ENCODE measurements at places on chromosomes 4 and X.

- DNase-seq = no peak
Measured at GRCh38 chr4:128470492-128471053, 183.0 kb upstream of the PGRMC2 start.

DNA sequence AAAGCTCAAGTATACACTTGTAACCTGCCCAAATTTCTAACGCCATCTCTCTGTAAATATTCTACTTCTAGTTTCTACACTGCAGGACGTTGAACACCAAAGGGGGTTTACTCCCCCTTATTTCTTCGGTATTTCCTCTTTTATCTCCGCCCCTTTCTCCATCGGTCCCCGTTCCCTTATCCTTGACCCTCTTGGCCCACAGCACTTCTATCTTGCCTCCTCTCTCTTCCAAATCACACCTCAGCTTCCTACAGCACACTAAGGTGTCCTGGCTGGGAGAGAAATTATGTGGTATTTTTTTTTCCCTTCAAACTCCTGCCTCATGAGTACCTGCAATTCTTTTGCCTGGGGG is 715 bp downstream of the ZMAT1 start:
- DNase-seq = no peak

GRCh38 chrX:153957224-153957623 is 12.8 kb upstream of the RENBP start:
- DNase-seq = no peak

DNA sequence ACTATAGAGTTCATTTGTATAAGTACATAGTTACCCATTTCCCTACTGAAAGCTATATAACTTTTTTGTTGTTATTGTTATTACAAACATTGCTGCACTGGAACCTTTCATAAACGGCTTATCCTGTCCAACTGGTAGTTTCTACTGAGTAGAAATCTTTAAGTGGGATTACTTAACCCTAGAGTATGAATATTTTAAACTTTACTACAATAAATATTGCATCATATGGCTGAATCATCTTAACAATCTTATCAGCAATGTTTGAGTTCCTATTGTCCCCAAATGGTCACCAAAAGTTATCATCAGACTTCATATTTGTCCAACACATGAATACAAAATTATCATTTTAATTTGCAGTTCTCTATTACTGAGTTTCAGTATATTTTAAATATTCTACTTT is 40.5 kb downstream of the LCORL start:
- no peak for DNase-seq

DNA sequence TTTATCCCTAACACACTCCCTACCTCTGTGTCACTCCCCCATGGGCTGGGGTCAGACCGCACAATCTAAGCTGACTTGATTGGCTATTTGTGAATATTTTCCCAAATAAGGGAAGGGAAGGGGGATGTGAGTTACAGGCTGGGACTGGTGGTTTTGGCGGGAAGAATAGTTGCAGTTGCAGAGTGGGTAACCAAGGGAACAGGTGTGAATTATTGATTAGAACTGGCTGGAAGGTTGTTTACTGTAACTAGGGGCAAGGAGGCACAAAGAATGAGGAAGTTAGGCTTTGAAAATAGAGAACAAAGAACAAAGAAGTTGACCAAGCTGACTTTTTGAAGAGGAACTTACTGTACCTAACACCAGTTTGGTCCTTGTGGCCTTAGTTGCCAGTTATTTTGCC is 88.0 kb upstream of the XAGE2 start:
- DNase-seq = no peak

- DNase-seq = no peak
Measured at GRCh38 chr4:117491516-117491915, 406.1 kb upstream of the TRAM1L1 start.

DNA sequence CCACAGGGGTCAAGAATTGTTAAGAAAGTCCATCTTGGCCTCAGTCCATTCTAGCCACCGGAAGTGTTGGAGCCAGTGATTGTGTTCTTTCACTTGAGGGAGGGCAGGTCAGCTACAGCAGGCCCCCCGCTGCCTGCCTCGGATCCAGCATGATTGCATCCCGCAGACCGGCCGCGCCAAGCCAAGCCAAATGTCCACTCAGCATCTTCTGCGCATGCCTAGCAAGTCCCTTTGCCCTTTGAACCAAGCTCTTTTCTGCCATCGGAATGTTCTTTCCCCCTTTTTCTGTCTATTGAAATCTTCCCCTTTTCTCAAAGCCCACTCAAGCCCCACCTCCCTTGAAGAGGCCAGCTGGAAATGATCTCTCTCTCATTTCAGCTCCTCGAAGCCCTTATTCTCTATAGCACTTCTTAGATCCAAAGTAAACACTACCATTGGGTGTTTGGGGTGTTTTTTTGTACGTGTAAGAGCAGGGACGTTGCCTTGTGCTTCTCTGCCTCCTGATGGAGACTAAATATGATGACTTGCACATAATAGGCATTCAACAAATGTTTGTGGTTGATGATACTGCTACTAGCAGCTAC is 147.8 kb upstream of the BCOR start:
- DNase-seq = no peak

- no peak for DNase-seq
Measured at GRCh38 chrX:1430451-1430850, 22.3 kb downstream of the ASMTL start.

DNA sequence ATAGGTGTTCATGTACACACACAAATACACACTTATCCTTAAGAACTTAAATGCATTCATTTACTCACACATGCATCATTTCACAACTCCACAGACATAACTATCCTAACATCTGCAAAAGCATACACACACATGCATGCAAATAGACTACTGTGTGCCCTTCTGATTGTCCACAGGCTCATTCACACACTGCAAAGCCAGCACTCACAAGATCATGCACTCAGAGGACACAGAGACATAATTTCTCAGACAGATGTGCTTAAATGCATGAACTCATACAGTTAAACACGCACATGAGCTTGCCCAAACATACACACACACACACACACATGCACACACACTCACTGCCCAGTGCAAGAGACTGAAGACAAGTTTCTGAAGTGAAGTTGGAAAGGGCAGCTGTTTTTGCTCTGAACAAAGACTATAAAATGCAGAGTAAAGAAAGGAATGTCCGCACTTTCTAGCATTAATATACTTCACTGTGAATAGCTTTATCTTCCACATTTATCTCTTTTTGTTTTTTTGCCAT is 1018.0 kb upstream of the HS3ST1 start:
- no peak for DNase-seq

DNA sequence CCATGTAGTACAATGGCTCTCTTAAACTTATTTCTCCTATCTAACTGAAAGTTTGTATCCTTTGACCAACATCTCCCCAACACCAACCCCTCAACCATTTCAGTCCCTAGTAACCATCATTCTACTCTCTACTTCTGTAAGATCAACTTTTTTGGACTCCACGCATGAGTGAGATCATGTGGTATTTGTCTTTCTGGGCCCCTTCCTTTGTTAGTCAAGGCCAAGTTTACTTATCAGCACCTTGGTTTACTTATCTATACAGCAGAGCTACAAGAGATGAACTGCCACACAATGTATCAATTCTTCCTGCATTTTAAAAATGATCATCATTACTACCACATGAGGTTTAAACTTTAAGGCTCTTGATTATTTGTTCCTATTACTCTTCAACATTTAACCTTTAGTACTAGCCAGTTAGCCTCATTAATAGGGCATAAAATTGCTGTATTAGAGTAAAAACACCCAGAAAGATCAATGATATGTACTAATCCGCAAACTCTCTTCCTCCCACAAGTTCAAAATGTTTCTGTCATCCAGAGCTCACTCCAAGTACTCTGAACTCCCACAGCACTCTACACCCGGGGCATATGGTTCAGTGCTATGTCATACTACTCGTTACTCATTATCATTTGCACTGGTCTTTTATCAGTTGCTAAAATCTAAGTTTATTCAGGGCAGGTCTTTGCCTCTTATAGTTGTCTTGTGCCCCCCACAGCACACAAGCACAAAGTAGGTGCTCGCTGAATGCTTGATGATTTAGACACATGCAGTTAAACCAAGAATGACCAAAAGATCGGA is 145.7 kb upstream of the ADAMTS3 start:
- DNase-seq = no peak

DNA sequence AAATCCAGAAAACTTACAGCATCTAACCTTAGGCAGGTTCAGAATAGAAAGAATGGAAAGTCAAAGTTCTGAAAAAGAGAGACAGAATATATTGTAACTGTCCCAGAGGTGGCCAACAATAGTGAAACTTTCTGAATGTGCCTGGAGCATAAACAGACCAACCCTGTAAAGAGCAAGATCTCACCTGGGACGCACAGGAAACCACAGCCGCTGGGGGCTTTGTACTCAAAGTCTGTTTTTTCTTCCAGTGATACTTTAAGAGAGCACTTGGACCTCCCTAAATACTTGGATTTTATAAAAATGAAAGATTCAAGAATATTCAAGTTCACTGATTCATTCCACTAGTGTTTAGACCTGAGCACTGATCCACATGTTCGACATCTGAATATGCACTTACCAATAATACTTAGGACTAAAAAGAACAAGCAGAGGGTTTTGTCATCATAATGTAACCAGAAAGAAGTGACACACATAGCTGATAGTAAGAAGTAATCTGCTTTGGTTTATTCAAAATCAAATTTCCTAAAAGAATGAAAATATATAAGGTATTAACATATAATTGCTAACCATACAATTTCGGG is 35.3 kb downstream of the ARAP2 start:
- no peak for DNase-seq

- DNase-seq = no peak
Measured at GRCh38 chrX:53288189-53288588, 6.8 kb upstream of the IQSEC2 start.

GRCh38 chr4:79576429-79576753 is 168.4 kb upstream of the GK2 start:
- peak; percentile 22 for DNase-seq

DNA sequence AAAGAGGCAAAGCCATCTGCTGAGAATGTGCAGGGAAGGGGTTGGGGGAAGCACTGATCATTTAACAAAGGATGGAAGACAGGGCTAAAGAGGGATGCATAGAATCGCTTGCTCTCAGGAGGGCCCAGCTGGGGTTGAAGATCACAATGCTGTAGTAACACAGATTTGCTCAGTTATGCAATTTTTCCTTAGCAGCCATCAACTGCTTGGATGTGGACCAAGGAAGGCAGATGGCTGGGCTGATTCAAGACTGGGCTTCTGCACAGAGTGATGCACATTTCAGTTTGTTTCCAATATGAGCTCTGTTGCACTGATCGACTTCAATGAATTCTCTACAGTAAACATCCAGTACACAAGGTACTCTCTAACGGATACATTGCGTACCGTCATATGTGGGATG is 127.8 kb upstream of the TBL1X start:
- no peak for DNase-seq

- DNase-seq = peak; percentile 45
Measured at GRCh38 chr4:40908297-40908696, 158.5 kb downstream of the NSUN7 start.

- DNase-seq = no peak
Measured at GRCh38 chr4:75036046-75036830, 103.3 kb downstream of the PARM1 start.

DNA sequence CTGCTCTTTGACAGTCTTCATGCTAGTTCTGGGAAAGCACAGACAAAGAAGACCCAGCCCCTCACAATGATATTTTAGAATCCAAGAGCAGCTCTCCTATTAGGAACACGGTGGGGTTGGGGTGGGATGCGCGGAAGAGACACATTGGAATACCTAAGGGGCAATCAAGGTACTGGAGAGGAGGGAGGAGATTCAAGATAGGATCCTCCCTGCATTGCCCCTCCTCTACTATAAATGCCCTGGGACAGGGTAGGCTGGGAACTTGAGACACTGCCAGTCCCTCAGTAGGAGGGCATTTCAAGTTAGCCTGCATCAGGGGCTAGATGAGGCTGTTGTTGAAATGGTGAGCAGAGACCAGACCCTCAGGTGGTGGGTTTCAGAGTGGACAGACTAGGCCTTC is 5.1 kb downstream of the MAGEB17 start:
- DNase-seq = no peak

- no peak for DNase-seq
Measured at GRCh38 chrX:10726647-10727046, 106.3 kb upstream of the MID1 start.

GRCh38 chrX:48513670-48514069 is 4.9 kb downstream of the PORCN start:
- no peak for DNase-seq

DNA sequence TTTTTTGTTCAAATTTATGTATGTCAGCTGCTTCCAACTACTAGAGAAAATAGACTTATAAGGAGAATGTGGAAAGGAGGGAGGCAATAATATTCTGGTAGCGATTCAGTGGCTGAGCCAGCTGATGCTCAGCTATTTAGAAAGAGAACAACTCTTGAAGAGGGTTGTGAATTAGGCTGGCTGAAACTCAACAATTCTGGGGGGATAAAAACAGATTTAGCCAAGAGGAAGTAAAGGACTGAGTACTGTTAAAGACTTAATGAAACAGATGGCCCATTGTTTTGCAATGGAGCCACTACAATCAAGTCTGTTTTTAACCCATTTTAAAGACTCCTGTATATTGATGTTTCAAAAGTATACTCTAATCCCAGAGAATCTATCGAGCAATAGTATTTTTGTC is 1058.9 kb downstream of the C4orf33 start:
- DNase-seq = no peak

GRCh38 chrX:9593756-9594155 is 128.9 kb downstream of the TBL1X start:
- no peak for DNase-seq

DNA sequence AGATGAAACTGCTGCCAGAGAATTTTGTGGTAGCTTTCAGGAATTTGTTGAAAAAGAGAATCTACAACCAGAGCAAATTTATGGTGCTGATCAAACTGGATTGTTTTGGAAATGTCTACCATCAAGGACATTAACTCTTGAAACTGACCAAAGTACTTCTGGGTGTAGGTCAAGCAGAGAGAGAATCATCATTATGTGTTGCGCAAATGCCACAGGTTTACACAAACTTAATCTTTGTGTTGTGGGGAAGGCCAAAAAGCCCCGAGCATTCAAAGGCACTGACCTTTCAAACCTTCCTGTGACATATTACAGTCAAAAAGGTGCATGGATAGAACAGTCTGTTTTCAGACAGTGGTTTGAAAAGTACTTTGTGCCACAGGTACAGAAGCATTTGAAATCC is 2.1 kb downstream of the TIGD2 start:
- DNase-seq = no peak

Measured in RWPE1 (cell line).